ENCODE measurements at places on chromosomes 1 and 21.

DNA sequence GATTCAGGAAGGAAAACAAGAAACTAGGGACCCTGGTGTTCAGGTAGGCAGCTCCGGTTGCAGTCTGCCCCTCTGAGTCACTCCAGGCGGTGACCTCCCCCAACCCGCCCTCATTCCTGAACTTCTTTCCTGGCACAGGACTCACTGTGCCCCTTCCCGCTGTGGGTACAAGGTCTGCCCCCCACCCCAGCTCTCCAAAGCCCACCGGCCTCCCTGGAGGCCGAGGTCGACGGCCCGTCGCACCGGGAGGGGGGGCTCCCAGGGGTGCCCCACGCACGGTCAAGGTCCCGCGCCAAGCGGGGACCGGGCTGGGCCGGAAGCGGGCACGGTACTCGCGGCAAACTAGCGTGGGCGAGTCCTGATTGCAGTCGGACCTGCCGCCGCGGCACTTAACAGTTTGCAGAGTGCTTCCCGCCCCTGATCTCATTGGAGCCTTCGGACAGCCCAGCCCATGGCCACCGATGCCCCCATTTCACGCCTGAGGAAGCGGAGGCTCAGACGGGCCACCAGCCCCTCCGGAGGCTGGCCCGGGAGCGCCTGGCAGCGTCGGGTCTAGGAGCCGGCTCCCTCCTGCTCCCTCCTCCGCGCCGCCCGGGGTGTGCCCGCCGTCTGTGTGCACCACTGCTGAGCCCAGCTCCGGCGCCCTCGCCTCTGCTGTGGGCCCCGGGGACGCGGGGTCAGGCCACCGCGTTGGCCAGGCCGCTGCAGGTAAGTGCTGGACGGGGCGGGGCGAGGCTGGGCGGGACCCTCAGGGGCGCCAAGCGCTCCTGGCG is at the start of gene GJB3:
GJB3 (plus strand) TSS at position 144 of the 773 bp plus-strand sequence. CDS start 3,549 bp downstream, outside the sequence.
- peak; percentile 76 for DNase-seq

GRCh38 chr1:214187121-214187900 is 93.6 kb upstream of the SMYD2 start:
- DNase-seq: no peak

DNA sequence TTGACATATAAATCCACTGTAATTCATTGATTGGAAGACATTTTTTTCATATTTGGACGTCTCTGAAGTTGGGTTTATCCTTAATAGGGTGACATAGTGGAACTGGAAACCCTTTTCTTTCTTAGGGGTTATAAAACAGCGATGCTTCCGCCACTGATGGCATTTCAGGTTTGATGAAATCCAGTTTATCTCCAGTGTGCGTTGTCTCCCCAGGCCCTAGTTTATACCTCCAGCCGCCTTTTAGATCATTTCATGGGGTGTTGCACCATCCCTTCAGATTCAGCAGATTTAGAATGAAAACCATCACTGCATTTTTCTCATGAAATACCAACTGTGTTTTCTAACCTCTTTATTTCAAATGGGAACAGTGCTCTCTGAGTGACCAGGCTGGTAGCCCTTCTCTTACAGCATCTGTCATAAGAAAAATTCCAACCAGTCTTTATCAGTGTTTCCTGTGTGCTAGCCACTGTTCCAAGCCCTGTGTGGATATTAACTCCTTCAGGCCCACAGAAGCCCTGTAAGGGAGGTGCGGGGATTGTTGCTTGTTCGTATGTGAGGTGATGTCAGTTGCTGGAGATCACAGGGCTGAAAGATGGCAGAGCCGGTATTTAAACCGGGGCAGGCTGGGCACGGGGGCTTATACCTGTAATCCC is 19.0 kb downstream of the H6PD start:
- no peak for DNase-seq

DNA sequence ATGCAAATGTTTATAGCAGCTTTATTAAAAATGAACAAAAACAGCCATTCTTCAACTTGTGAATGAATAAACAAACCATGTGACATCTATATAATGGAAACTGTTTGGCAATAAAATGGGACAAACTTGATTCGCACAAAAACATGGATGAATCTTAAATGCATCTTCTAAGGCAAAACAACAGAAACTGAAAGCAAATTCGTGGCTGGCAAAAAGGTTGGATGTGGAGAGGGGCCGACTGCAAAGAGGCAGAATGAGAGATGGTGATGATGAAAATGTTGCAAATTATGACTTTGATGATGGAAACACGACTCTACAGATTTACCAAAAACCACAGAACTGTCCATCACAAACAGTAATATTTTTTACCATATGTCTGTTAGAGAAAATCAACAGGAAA is 327.0 kb upstream of the NR5A2 start:
- DNase-seq: no peak

GRCh38 chr1:162772571-162773154 is 17.8 kb upstream of the HSD17B7 start:
- DNase-seq: no peak

DNA sequence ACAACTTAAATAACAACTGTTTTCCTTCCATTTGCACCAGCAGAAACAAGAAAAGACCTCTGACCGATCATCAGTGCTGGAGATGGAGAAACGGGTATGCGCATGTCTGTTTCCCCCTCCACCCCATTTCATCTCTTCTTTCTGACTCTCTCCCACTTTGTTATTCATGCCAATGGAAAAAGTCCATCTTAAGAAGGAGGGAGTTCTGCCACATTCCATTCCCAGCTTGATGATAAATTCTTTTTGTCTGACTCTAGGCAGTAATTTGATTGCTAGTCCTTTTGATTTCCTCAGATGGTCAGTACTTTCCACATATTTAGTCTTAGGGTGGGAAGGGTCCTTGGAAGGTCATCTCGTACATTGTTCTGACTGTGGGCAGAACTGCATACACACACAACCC is 142.5 kb downstream of the SYT2 start:
- DNase-seq: no peak

- DNase-seq: no peak
These were observed 30.1 kb downstream of the TNFRSF1B start for GRCh38 chr1:12196641-12197482.

DNA sequence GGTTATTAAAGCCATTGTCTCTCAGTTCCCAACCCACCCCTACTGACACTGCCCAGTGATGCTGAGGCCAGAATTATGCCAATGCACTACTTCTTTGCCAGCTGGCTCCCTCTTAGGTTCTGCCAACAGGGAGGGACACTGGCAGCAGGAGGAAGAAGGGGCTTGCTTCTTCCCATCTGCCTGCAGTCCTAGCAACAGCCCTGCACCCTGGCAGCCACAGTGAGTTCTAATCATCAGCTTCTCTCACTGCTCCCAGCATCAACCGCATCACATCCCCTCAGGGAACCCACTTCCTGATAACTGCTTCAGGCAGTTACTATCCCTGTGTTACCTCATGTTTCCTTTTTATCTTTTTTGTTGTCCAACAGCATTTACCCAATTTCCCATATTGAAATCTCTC is 86.2 kb downstream of the UBR4 start:
- no peak for DNase-seq

DNA sequence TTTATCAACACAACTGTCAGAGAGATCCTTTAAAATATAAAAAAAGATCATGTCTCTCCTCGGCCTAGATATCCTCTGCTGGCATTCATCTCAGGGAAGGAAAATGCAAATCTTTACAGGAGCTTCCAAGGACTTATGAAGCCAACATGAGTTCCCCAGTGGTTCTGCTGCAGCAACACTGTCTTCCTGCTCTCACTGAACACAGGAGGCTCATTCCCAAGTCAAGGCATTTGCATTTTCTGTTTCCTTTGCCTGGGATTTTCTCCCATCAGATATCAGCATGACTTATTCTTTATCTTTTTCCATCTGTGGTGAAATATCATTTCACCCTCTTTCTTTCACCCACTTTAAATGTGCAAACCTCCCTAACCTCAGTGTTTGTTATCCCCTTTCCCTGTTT is 513.8 kb upstream of the ZP4 start:
- no peak for DNase-seq

DNA sequence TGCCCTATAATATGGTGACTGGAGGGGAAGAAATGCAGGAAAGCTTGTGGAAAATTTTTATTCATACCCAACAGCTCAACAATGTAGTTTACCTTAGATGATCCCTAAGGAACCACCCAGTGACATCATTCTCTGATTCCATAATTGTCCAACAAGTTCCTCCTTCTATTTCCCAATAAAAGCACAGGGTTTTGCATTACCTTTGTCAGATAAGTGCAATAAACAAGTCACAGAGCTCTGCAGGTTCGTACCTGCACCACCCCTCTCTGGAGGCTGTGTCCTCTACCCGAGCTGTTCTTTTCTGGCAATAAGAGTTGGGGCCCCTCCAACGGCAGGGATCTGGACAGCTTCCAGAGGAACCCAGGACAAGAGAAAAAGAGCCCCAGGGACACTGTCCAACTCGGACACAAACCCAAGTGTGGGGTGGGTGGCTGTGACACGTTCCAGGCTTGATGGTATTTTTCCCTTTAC is 38.8 kb downstream of the RCAN1 start:
- DNase-seq: no peak

All from H1 (cell line).